ENCODE measurements at places on chromosomes 3 and 15.

- DNase-seq = no peak
Observed at GRCh38 chr3:10700821-10701220, 115.2 kb upstream of the SLC6A11 start.

- DNase-seq = no peak
Observed at GRCh38 chr3:45606991-45607712, 12.6 kb downstream of the LIMD1 start.

GRCh38 chr15:29289173-29289572 lies 19.6 kb upstream of the NSMCE3 start:
- no peak for DNase-seq

DNA sequence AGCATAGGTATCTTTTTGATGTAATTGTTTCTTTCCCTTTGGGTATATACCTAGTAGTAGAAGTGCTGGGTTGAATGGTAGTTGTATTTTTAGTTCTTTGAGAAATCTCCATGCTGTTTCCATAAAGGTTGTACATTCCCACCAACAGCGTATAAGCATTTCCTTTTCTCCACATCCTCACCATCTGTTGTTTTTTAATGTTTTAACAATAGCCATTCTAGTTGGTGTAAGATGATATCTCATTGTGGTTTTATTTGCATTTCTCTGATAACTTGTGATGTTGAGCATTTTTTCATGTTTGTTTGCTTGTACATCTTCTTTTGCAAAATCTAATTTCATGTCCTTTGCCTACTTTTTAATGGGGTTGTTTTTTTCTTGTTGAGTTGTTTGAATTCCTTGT lies 80.0 kb upstream of the TMC3 start:
- DNase-seq = no peak

GRCh38 chr3:189132839-189133238 lies 38.9 kb upstream of the TPRG1 start:
- DNase-seq = no peak

- DNase-seq = no peak
Observed at GRCh38 chr3:13150624-13151023, 77.4 kb upstream of the IQSEC1 start.

DNA sequence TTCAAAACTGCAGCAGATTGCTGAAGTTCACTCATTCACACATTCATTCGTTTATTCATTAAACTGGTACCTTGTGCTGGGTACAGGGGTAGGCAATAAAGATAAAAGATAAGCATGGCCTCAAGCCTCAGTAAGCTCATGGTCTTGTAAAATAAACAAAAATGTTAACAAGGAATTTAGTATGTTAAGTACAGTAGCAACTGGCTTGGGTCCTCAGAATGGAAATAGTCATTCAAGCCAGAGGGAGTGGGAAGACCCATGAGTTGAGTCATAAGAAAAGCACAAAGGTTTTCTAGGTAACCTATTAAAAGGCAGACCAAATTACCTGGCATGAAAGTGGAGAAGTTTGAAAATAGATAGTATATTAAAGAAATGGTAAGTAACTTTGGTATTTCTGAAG lies 163.3 kb downstream of the CDIN1 start:
- DNase-seq = no peak

GRCh38 chr3:46056686-46057085 lies 29.4 kb upstream of the XCR1 start:
- DNase-seq = no peak

Measured in AG09319 (cell line).